BJ (cell line): ENCODE measurements at places on chromosomes 4 and X.

GRCh38 chrX:38861489-38861888 lies 60.2 kb downstream of the MID1IP1 start:
- no peak for DNase-seq

- DNase-seq: no peak
Observed at GRCh38 chr4:100118181-100118580, 72.1 kb downstream of the DDIT4L start.

DNA sequence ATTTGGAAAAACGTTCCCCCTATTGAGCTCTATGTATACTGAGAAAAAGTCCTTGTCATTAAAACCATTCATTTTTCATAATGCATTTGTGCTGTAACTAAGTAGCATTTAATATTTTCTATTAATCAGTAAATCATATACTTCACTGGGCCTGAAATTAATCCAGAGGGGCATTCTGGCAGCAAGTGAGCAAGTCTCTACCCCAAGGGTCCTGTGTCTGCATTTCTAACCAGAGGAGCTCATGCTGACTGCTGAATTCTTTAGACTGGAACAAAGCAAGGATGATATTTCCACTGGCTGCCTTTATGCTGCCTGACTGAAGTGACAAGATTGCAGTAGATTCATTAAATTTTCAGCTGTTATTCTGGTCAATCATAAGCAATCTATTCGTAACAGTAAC lies 246.5 kb downstream of the SLITRK2 start:
- no peak for DNase-seq

DNA sequence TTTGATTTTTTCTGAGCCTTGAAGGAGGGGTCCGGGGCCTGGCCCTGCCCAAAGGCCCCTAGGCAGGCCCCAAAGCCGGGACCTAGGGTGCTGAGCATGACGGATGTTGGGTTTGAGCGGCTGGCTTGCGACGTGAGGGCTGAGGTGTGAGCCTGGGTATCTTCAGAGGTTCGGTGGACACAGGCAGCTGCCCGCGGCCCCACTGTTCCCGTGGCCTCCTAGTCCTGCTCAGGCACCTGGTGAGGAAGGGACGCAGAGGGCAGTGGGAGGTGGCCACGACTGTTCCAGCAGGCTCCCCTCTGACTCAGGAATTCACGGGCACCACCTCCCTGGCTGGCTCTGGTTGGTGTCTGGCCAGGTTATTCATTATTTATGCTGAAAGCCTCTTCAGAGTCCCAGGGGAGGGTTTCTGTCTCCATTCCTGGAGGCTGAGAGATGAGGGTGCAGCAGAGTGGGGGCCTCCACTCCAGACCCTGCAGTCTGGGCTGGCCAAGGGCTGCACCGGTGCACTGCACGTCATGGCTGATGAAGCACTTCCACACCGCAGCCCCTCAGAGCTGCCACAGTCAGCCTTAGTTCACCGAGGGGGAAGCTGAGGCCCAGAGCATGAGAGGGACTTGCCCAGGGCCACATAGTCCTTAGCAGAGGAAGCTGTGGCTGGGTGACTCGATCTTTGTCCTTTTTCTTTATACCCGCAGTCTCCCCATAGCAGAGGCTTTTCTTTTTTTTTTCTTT lies 2.2 kb downstream of the MSANTD1 start:
- no peak for DNase-seq

DNA sequence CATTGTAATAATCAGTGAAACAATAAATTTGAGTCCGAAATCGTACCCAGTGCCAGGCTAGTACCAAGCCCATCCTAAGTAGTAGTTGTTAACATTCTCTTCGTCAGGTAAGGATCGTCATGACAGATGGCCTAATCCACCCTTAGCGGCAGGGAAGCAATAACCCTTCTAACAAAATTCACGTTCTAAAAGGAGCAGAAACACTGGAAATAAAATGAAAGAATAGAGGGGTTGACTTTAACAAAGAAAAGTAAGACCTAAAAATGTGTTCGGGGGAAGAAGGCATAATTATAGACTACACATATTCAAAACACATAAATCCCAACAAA lies 142.7 kb downstream of the CPEB2 start:
- DNase-seq: no peak
